ENCODE measurements at places on chromosomes 12 and 14. TPM values are rescaled to one million over a fixed set of nuclear protein-coding genes. Genes with fewer than 3 reads are reported as not detected.

The NGB gene
- total RNA-seq: not detected

The SCN8A gene
- 0.41 TPM for total RNA-seq

The SLC25A47 gene
- not detected for total RNA-seq

The STYK1 gene
- total RNA-seq: 0.96 TPM

The TSPAN8 gene
- total RNA-seq: not detected

The NUDT14 gene
- 34.0 TPM for total RNA-seq

The CLEC1B gene
- total RNA-seq: not detected

The PLXNC1 gene
- total RNA-seq: 38.7 TPM

The CHURC1 gene
- total RNA-seq: 67.9 TPM

The SMOC1 gene
- not detected for total RNA-seq

The KLRK1 gene
- total RNA-seq: 0.12 TPM

Measured in T-helper 1 cell treated with Interleukin-12 subunit alpha and Interleukin-12 subunit beta and Interleukin-4 antibody, amounts not matched to agents 30 ng/mL and 1 ng/mL, for 36 hours (primary cell).